Activated CD4-positive, alpha-beta T cell treated with anti-CD3 and anti-CD28 coated beads for 24 hours (primary cell): ENCODE measurements at places on chromosomes 1 and 21.

DNA sequence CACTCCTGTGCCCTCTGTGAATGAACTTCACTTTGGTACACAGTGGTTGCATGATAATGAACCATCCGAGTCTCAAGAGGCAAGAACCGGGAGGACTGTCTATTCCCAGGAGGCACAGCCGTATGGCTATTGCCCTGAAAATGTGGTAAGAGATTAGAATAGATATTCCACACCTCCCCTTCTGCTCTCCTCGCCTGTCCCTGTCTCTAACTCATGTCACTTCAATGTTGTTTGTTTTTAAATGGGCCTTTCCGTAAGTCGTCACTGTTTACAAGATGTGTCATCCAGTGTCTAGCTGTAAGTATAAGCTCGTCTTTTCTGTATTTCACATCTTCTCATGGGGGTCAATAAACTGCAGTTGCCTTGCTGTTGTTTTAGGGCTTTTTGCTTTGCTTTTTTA, 122.2 kb downstream of the PATJ start:
- no peak for DNase-seq

DNA sequence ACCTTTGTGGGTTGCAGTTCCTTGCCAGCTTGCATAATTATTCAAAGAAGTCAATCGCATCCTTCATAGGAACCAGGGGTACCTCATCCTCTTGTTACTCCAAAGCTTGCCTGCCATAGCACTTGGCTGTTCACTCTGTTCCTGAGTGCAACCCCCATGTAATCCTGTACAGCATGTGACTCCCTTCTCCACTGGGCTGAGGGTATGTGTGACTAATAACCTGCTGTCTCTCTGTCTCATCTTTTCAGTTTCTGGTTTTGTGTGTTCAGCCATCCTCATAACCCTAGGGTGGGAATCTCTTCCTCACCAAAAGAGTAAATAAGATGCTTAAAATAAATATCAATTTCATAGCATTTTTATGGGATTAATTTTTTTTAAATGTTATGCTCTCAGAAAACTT, 351.9 kb downstream of the S1PR1 start:
- no peak for DNase-seq

GRCh38 chr1:50523548-50523947, 100.3 kb upstream of the DMRTA2 start:
- no peak for DNase-seq

DNA sequence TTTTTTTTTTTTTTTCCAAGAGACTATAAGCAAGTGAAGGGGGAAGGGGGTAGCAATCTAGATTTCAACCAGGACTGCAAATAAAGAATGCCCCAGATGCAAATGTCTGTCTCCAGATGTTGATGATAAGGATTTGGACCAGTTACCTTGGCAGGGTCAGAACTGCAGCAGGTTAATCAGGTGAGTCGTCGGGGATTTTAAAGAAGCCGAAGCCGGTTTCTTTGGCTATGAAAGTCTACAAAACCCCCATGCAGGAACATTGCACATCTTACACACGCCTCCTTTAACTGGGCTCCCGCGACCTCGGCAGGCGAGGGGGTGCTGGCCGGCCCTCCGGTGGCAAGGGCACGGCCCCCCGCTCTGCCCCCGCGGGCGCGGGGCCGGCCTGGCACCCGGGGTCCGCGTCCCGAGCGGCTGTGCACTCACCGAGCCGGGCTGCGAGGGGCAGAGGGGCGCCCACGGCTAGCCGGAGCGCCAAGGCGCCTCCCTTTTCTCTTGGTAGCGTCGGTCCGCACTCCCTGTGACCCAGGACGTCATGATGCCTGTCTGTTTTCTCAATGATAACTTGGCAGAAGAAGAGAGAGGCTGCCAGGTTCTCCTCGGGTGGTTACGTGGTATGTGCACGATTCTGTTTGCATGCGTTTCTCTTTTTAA, 366.3 kb upstream of the ESRRG start:
- no peak for DNase-seq

DNA sequence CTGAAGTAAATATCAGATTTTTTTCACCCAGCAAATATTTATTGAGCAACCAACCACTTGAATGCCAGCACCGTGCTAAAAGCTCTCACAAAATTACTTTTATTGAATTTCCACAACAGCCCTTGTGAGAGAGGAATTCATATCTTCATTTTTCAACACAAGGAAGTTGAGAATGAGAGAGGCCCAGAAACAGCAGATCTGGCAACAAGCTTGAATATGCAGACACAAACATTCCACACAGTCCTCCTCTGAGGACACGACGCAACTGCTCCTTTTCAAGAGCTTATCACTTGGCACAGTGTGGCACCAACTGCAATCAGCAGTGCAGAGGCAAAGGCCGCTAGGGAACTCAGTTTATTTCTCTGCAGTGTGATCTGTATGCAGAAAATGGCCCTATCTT, 32.2 kb upstream of the IFNAR2 start:
- no peak for DNase-seq
